ENCODE measurements at places on chromosomes 3 and 15.

DNA sequence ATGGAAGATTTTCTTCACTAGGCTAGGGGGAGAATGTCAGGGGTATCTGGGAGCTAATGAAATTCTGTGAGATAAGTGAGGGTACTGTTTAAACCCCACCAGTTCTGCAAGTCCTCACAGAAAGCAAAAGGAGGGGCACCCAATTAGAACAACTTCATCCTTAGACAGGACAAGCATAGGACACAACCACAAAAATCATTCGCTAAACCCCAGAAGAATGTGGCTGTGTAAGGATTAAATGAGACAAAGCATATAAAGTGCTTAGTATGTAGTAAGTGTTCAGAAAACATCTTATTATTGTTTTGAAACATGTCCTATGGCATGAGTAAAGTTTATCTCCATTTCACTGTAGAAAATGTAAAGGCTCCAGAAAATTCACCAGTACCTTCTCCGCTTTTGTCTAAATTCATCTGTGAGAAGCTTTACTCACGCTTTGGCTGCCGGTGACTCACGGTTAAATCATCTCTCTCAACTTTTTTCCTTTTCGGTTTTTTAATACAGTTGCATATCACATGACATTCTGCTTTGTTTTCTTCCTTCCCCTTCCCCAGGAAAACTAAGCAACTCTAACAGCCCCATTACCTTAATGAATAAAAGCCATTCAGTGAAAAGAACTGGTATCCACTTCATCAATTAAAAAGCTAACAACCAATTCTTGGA lies 1.7 kb downstream of the CLRN1 start:
- DNase-seq, result no peak

GRCh38 chr3:59150039-59150438 lies 100.2 kb upstream of the CFAP20DC start:
- DNase-seq, result no peak

GRCh38 chr3:46734773-46735172 lies 17.1 kb upstream of the PRSS50 start:
- DNase-seq, result no peak

DNA sequence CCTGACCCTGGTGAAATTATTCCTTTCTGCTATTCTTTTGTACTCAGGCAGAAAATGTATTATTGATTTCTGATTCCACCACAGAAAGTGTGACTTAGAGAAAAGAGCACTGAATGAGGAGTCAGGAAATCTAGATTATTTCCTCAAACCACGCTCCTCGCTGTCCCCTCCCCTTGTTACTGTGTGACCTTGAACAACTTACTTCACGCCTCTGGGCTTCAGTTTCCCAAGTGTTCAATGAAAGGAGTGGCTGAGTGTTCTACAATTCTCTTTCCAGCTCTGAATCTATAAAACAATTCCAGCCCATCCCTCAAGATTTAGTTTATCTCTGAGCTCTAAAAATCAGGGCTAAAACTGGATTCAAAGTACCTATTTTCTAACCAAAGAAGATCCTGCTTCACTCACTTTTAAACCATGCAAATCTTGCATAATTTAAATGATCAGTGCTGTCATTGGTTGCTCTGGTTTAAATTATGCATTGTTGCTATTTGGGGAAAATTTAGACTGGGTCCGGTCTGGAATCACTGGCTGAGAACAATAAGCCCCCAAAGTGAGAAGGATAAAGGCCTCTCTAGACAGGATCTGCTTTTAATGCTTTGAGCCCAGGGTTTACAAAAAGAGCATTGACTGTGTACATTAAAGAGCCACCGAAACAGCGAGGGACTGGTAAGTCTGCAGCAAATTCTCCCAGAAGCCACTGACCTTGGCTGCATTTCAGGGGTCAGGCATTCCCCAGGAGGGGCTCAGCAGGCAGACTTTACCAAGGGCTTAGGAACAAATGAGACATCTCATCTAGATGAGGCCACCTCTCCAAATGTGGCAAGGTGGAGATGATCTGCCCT lies 3.2 kb downstream of the TNIK start:
- no peak for DNase-seq

GRCh38 chr3:183128709-183129108 lies 29.4 kb upstream of the MCCC1 start:
- no peak for DNase-seq

GRCh38 chr15:91196768-91197167 lies 96.7 kb downstream of the SV2B start:
- no peak for DNase-seq

DNA sequence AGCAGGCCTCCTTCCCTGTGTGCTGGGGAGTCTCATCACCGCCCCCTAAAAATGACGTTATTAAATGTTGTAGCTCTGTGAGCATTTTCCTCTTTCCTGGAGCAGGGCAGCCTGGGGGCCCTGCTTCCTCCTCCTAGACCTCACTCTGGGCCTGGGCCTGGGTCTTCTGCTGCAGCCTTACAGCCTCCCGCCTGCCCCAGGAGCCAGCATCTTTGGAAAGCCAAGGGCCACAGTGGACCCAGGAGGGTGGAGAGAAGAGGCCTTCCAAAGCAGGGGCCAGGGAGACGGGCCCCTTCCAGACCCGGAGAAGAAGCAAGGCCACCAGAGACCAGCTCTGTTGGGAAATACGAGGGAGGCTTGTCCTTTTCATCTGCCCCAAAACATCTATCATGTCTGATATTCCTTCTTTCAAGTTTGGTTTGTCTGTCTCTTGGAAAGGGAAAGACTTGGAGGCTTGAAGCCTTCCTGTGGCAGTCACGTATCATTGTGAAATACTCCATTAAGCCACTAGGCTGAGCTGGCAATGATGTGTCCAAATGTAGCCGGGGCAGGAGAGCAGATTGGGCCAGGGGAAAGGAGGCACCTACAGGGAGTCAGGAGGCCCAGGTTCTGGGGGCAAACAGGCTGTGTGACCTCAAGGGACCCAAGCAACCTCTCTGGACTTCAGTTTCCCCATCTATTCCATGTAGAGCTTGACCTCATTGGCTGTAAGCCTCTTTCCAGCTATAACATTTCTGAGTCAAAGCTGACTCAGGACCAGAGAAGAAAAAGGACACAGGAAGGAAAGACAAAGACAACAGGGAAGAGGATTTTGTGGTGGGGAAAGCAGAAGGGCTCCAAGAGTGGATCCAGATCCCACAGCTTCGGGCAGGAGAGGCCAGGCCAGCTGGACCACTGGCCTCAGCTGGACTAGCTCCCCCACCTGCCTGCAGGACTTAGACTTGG lies 31.1 kb downstream of the CYP11A1 start:
- no peak for DNase-seq

DNA sequence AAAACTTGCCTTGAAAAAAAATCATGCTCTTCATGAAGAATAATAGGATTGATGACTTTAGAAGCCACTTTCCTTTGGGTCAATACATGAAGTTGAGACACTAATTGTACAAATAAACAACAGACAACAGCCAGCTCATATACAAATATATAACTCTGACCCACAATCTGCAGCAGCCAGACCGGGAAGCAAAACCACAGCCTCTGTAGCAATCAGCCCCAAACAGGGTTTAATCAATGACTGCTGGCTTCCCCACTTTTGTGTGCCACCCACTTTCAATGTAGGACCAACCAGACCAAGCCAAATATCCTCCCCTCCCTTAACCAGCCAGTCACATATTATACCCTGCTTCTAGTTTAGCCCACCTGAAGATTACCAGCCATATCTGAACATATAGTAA lies 39.0 kb downstream of the IFT57 start:
- no peak for DNase-seq

DNA sequence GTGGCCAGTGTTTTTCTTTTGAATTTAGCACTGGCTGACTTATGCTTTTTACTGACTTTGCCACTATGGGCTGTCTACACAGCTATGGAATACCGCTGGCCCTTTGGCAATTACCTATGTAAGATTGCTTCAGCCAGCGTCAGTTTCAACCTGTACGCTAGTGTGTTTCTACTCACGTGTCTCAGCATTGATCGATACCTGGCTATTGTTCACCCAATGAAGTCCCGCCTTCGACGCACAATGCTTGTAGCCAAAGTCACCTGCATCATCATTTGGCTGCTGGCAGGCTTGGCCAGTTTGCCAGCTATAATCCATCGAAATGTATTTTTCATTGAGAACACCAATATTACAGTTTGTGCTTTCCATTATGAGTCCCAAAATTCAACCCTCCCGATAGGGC lies 43.5 kb downstream of the AGTR1 start:
- no peak for DNase-seq

GRCh38 chr3:113086560-113087461 lies 96.0 kb downstream of the GTPBP8 start:
- DNase-seq, result no peak

- peak; percentile 40 for DNase-seq
Observed at GRCh38 chr3:125643172-125643571, 47.9 kb upstream of the OSBPL11 start.

- DNase-seq, result no peak
Observed at GRCh38 chr3:194082743-194083636, 53.0 kb upstream of the HES1 start.

DNA sequence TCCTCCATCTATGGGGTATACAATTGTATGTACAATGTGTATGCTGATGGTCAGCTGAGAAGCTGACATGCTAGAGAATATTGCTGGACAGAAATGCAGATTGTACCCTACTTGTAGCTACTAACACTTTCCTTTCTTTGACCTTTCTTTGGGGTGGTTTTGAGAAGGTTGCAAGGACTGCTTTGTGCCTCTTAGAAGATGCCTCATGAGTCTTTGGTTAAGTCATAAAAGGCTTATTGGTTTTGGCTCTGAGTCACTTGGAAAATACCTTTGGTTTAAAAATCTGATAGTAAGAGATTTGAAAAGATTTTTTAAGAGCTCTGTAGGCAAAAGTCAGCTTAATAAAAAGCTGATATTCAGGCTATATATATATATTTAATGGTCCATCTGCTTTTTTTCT lies 71.5 kb downstream of the ZMAT3 start:
- no peak for DNase-seq

- no peak for DNase-seq
Observed at GRCh38 chr3:15520185-15520584, 1.3 kb downstream of the COLQ start.

GRCh38 chr15:71202712-71203111 lies 87.4 kb downstream of the THSD4 start:
- no peak for DNase-seq

- no peak for DNase-seq
Observed at GRCh38 chr3:118942671-118943070, 92.0 kb downstream of the IGSF11 start.

DNA sequence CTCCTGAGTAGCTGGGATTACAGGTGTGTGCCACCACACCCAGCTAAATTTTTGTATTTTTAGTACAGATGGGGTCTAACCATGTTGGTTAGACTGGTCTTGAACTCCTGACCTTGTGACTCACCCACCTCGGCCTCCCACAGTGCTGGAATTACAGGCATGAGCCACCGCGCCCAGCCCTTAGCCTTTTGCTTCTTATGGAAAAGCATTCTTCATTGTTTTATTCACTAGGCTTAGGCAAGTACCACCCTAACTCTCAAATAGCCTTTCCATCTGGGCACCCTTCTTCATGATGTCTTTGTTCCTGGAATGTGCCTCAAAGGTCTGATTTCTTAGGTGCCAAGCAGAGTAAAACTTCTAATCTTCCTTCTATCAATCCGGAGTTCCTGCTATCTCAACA lies 641.8 kb downstream of the FHIT start:
- DNase-seq, result no peak

DNA sequence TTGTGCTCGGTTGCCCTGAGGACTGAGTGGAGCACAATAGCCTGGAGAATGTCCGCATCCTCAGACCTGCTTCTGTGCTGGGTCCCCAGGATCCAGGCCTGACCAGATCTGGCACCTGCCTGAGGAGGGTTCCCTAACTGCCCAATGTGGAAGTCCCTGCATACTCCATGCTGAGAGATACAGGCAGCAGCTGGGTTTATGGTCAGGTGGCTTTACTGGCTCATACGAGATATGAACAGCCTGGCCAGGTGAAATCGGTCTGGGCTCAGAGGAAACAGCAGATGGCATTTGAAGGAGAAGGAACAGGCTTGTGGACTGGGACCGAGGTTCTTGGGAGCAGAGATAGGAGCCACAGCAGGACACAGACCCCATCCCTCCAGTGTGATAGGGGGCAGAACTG lies 18.2 kb upstream of the KIF23 start:
- no peak for DNase-seq

DNA sequence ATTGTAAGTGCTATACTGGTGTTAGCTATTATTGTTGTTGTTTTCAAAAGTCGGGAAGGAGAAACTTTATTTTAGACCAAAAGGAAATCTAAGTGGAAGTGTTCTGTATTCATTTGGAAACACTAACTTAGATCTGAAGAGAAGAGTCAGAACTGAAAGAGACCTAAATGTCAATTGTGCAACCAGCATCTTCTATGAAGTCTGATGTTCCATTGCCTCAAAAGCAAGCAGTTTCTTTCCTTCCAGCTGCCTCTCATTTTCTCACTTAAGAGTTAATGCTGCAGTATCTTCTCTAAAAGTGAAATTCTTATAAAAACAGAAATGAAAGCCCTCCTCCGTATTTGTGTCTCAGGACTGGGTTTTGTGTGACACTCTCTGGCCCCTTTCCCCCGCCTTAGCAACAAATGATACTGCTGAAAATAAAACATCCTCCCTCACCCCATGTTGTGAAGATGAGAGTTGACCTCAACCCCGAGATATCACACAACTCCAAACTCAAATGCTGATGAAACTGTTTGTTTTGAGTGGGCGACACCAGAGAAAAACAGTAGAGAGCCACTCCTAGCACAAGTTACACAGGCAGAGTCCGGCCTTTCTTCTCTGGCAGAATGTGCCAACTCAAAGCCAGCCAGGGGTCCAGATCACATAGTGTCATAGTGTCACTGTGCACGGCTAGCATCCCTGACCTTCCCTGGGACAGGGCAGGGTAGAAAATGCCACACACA lies 48.9 kb downstream of the GLDN start:
- no peak for DNase-seq

GRCh38 chr15:85463276-85463892 lies 83.0 kb downstream of the AKAP13 start:
- no peak for DNase-seq

DNA sequence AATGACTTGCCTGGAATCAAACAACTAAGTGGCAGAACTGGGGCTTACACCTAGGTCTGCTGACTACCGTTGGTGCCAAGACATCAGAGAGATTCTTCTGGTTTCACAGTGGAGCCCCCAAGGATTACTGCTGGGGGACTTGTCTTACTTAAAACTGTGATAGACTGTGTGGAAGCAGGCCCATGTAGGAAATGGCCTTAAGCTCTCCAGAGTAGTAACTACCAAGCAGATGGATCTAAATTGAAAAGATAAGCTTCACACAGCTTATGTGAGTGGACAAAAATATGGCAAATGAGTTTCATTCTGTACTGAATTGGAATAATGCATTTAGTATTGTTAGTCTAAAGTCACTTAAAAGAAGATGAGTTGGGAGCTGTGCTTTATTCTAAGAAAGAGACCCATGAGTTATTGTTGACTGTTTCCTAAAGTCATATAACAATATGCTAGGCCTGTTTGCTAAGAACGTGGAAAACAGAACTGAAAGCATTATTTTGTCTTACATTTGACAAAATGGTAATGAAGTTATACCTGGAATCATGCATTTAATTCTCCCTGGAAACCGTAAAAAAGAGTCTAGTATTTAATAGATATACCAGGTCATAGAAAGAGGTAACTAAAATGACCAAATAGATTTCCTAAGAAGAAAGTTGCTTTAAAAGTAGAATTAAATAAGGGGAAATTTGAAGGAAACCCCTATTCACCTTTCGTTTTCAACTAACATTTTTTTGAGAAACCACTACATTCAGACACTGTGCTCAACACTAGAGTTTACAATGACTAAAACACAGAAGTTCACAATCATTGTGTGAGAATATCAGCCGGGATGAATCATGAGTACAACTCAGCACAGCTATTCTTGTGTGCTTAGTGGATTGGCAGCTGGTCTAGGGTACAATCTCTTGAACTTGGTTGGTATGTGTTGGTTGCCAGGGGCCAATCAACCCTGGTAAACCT lies 13.0 kb upstream of the MAPK6 start:
- no peak for DNase-seq

- DNase-seq, result no peak
Observed at GRCh38 chr3:170429050-170429449, 10.4 kb downstream of the CLDN11 start.
